Kidney (tissue), 22 donors: ENCODE measurements at places on chromosomes 7 and 10. TPM values are rescaled to one million over a fixed set of nuclear protein-coding genes. Genes with fewer than 3 reads are reported as not detected.

The HKDC1 gene
- 27.4 TPM for total RNA-seq

DNA sequence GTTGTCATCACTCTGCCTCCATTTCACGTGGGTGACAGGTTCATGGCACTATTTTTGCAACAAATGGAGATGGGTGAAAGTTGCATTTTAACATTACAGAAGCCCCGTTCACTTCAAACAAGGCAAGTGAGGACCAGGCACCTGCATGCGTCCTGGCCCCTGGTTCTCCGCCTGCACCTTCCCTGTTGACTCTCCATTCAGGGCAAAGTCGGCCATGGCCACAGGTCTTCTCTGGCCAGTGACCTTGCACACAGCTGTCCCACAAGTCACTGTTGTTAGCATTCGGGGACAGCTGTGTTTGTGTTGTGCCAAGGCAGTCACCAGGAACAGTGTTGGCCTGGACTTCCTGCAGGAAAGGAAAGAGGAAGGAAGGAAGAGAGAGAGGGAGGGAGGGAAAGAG, 554.9 kb downstream of the TCERG1L start:
- DNase-seq = peak; percentile 8

- DNase-seq = no peak
Observed at GRCh38 chr10:112801004-112801403, 149.0 kb upstream of the TCF7L2 start.

DNA sequence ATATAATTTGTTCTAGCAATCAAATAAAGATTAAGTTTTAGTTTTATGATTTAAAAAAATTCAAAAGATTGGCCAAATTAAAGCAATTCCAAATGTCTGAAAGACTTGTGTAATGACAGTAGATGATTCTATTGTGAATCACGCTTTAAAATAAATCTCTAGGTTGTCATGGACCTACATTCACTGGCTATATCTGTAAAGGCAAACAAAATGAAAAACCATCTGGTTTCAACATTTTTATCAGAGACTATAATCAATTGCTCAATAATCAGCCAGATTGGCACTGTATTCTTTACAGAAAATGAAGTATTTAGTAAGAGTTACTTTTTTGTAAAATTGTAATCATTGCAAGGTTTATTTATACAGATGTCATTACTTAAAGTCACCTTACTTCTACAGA, 60.7 kb downstream of the DGKB start:
- no peak for DNase-seq

- DNase-seq = no peak
Observed at GRCh38 chr10:11036424-11037011, 18.8 kb downstream of the CELF2 start.

The ADIRF gene
- total RNA-seq = 357 TPM

The SLC18A3 gene
- not detected for total RNA-seq

DNA sequence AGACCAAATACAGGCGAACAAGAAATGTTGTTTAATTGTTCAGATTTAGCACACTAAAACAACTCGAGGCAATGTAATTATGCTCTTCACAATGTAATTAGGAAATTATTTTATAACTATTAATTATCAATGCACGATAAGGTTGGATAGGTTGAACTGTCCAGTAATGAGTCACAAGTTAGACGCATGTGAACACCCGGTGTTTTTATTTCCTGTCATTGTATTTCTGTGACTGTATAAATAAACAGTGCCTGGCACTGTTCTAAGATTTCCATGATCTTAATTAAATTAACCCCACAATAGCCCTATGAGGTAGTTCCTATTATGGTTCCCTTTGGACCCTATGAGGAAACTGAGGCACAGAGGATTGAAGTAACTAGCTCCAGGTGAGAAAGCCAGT, 26.2 kb downstream of the C10orf105 start:
- DNase-seq = no peak

GRCh38 chr7:2887816-2888215, 43.7 kb upstream of the GNA12 start:
- DNase-seq = no peak

The NEURL1 gene
- 1.2 TPM for total RNA-seq

GRCh38 chr7:153514032-153514431, 538.2 kb upstream of the DPP6 start:
- DNase-seq = peak; percentile 70

DNA sequence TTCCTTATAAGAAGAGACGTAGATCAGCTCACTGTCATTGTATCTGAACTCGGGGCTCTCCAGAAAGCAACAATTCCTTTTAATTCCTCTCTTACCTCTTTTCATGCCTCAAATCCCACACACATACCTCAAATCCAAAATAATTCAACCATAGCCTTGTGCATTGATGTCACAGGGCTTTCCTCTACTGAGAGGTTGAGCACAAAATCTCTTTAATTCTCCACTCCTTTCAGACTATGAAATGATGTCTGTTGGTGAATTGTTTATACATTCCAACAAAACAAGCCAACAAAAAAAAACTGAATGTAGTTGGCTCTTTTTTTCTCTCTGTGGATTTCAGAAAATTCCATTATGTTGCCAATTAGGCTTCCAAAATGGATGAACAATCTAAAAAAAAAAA, 53.2 kb downstream of the BPGM start:
- DNase-seq = no peak

GRCh38 chr10:5666008-5666840, at the start of gene ASB13:
Gene ASB13 (minus strand): TSS chr10:5666595. CDS start chr10:5666551, 44 bp downstream.
- DNase-seq = peak; percentile 68

The NOLC1 gene
- 50.4 TPM for total RNA-seq

The UBE2H gene
- total RNA-seq = 107 TPM

- DNase-seq = no peak
Observed at GRCh38 chr7:16347066-16347826, 74.1 kb downstream of the CRPPA start.

The ARID5B gene
- total RNA-seq = 77.9 TPM

DNA sequence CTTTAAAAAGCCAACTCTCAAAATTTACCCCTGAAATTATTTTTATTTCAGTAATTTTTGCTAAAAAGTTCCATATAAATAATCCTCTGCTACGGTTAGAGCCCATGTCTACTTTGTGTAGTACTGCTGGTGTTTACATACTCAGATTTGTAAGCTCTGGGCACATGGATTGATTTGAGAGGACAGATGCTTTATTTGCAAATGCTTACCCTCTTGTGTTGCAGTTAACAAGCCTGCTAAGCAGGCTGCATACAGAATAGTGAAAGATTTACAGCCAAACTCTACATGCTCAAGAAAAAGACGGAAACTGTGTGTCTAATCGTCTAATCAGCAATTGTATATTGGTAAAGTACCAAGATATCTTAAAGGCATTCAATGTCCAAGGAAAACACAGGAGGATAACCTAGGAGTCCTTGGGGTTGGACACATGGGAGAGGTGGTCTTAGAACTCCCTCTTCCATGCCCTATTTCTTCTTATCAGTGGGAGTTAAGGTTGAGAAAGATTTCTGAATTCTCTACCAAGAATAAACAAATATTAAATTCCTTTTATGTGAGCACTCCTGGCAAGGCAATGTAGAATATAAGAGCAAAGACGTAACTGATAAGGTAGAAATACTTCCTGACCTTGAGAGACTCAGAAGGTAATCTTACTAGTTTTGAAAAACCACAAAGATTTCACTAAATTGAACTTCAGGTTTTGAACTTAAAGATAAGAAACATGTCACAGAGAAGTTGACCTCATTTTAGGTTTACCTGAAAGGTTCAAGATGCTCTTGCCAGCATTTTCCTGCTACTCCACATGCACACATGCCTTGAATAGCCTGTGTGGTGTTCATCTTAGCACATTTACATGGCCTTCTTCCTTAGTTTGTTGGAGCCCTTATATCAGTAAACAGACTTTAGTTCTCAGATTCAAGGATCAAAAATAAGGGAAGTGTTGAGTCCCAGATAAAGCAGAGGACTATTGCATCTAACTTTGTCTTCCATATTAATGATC, 1216.5 kb downstream of the SORCS3 start:
- no peak for DNase-seq

The CCDC172 gene
- not detected for total RNA-seq

The AKR1E2 gene
- 5.8 TPM for total RNA-seq

DNA sequence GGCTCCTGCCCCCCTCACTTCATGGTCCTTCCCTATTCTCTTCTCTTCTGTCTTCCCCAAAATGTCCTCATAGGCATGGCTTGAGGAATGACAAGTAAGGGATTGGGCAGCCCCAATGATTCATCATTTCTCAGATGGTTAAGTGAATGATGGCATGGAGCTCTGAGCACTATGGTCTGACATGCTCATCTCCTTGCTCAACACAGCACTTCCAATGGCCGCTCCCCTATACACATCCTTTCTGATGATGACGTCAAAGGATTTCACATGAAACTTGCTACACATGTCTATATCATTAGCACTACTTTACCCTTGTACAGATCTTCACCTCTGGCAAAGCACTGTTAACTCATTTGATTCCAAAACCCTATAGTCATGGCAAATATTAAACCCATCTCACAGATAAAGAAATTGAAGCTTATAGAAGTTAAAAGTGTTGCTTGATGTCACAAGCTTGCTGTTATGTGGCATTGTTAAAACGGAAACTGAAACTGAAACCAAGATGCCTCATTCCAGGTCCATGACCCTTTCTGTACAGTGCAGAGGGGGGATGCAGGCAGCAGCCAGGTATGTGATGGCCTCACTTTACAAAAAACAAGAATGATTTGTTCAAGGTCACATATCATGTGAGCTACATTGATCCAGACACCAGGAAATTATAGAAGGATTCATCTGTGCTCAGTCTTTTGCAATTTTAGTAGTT, 90.0 kb upstream of the PLXNA4 start:
- no peak for DNase-seq

GRCh38 chr10:111821871-111822270, 361.7 kb downstream of the GPAM start:
- no peak for DNase-seq

DNA sequence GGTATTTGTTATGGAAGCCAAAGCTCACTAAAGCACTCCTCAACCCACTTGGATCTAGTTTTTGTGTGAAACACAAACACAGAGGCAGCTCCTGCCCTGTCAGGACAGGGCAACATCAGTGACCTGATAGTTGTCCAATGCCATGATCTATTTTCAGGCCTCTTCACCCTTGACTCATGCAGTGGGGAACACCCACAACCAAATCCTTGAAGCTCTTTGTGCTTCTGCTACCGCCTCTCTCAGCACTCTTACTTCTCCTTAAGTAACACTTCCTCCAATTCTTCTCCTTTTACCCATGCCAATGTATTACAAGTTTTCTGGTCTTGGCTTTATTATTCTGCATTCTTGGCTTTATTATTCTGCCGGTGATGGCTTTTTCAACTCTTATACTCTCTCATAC, 425.3 kb downstream of the INHBA start:
- no peak for DNase-seq

GRCh38 chr7:8131694-8132605, 130.0 kb downstream of the ICA1 start:
- no peak for DNase-seq

DNA sequence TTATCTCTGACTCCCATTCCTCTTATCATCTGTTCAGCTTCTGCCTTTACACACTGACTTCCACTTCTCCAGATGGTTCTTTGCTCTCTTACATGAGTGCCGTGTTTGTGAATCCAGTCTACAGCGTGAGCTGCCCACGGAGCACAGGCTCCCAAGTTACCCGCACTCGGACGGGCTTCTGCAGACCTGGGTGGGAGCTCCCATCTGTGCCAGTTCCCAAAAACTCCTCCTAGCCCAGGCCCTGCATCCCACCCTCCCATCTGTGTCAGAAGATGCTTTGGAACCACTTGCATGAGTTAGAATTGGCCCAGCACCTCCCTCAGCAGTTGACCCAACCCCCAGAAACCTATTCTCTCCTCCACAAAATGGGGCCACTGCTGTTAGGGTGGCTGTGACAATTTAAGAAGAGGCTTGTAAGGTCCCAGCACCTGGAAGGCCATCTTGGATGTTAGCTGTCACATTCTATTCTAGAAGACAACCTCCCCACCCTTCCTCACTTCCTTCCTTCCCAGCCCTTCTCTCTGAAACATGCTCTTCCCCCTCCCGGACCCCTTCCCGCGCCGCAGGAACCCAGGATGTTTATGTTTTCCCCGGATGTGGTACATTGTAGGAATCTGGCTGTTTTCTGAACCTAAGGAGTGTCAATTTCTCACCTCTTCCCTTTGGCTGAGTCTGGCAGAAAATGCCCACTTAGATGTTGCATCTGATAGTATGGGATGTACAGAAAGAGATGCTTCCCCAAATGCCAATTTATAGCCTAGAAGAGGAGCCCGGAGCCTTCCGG, 79.2 kb downstream of the CCDC3 start:
- DNase-seq = no peak

GRCh38 chr10:28411648-28412047, 108.8 kb upstream of the MPP7 start:
- DNase-seq = no peak

- no peak for DNase-seq
Observed at GRCh38 chr7:146831875-146832274, 715.3 kb downstream of the CNTNAP2 start.

DNA sequence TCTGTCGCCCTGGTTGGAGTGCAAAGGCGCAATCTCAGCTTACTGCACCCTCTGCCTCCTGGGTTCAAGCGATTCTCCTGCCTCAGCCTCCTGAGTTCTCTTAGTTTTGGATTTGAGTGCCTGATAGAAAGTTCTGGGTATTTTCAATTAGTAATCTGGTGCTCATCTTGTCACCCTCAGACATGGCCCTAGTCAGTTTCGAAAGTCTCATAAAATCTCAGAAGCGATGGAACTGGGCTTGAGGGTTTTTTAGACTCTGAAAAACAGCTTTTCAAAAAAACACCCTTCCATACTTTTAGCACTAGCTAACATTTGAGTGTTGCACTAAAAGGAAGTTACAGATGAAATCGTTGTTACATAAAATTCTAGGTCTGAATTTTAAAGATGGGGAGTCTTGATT, 9.4 kb upstream of the PIP4K2A start:
- no peak for DNase-seq

The OR2A12 gene
- not detected for total RNA-seq

- DNase-seq = no peak
Observed at GRCh38 chr10:118910702-118911101, 118.8 kb upstream of the NANOS1 start.

GRCh38 chr10:8073691-8074416, 19.4 kb downstream of the GATA3 start:
- DNase-seq = no peak

DNA sequence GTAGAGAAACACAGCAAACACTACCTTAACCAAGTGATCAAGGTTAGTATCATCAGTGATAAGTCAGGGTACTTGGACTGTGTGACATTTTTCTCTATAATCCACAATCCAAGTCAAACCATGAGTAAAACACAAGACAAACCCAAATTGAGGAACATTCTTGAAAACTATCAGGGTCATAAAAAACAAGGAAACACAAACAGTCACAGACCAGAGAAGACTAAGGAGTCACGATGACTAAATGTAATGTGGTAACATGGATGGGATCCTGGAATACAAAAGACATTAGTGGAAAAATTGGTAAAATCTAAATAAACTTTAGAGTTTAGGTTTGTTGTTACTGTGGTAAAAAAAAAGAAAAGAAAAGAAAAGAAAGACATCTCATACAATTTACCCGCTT, 103.8 kb downstream of the ARMH3 start:
- no peak for DNase-seq

GRCh38 chr7:50731703-50732582, 50.8 kb downstream of the GRB10 start:
- DNase-seq = no peak

The RAMP3 gene
- 82.6 TPM for total RNA-seq
